Left renal cortex interstitium (tissue), 4 donors: ENCODE measurements at places on chromosomes 3 and 15. TPM values are rescaled to one million over a fixed set of nuclear protein-coding genes. Genes with fewer than 3 reads are reported as not detected.

Gene CISH
- 31.8 TPM for polyA plus RNA-seq

Gene LEKR1
- 1.9 TPM for polyA plus RNA-seq

Gene TP63
- polyA plus RNA-seq: 1.9 TPM

Gene KLF15
- 14.2 TPM for polyA plus RNA-seq

Gene CILP
- polyA plus RNA-seq: 3.7 TPM
